ENCODE measurements at places on chromosomes 5 and 9. TPM values are rescaled to one million over a fixed set of nuclear protein-coding genes. Genes with fewer than 3 reads are reported as not detected.

Gene OGN
- total RNA-seq, result not detected

Gene TNIP1
- total RNA-seq, result 287 TPM

Gene SV2C
- total RNA-seq, result not detected

DNA sequence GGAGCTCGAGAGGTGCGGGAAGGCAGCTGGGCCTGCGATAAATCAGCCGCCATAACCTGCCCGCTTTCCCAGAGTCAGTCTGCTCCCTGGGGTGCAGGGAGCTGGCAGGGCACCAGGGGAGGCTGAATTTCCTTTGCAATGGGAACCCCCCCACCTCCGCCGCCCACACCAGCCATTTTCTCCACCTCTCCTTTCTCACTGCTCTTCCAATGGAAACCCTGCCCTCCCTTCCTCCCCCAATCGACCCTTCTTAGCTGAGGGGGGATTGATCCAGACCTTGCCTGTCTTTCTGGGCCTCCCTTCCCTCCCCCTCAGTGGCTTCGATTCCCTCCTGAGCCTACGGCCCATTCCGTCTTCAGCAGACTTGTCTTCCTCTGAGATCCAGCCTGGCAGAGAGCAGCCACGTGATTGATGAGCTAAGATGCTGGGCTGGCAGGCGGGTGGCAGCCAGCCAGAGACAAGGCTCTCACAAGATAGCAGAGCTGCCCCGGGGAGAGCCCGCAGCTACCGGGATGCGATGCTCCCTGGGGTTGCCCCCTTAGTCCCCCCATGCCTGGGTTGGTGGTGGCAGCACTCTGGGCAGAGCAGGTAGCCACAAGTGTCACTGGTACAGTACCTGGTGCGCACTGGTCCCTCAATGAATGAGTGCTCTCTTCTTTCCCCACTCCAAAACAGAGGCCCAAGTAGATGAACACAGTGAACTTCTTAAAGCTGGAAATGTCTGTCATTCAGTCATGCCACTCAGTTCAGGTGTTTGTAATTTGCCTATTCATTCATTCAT lies 53.7 kb upstream of the FABP6 start:
- no peak for DNase-seq

DNA sequence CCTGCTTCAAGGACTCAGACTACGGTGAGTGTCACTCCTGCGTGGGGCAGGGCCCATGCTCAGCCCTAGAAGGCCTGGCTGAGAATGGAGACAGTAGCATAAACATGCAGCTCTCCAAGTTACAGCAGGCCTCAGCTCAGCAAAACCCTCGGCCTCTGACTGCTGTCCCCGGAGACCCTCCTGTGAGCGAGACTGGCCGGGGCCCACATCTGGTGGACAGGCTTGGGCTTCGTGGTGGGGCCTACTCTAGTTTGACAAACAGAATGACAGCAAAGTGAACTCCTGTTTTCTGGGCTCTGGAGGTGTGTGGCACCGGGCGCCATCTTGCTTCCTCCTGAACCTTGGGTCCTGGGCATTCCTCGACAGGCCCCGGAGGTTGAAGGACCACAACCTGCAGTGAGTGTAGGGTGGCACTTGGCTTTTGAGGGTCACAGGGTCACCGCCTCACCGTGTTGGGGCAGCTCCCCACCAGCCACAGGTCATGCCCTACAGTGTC lies 97.5 kb downstream of the PHF2 start:
- no peak for DNase-seq

Gene RASGRF2
- 22.6 TPM for total RNA-seq

Gene CCDC183
- 0.52 TPM for total RNA-seq

GRCh38 chr9:2319421-2319820 lies 302.2 kb upstream of the VLDLR start:
- DNase-seq, result no peak

GRCh38 chr9:136686534-136686793 lies 793 bp downstream of the AGPAT2 start:
- DNase-seq, result no peak

GRCh38 chr9:8762479-8763085 lies 963.0 kb upstream of the DMAC1 start:
- no peak for DNase-seq

DNA sequence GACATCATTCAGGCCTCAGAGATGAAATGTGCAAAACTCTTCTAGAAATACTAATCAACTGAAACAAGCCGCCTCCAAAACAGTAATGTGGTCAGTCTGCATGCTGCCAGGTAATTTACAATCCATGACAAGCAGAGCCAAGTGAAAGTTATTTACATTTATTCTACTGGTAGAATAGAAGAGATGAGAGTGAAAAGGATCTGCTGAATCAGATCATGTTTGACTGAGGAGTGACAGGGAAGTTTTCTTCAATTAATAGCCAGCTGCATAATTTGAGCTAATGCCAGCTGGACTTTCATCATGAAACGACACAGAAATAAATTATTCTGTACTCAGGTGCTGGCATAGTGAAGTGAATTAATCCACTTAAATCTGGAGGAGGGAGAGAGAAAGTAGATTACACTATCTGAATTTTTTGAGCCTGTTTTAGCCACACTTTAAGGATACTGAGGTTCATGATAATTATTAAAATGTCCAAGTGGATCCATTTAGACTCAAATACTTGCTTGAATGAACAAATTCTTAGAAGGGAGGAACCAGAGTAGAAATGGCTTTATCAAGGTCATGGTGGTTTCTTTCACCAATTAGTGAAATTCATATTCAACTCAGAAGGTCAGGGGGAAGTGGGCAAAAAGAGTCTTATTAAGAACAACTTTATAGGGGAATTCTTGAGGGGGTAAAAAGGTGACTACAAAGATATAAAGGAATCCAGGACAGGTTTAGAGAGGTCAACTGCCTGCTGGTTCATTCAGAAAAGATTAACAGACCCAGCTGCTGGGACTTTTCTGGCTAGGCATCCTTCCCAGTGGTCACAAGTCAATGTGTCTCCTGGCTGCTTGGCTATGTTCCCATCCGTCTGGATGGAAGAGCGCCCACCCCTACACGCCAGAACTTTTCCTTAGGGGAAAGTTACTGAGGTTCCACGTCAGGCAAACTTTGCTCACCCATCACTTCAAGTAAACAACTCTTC lies 350.4 kb downstream of the PDE4D start:
- DNase-seq, result no peak

DNA sequence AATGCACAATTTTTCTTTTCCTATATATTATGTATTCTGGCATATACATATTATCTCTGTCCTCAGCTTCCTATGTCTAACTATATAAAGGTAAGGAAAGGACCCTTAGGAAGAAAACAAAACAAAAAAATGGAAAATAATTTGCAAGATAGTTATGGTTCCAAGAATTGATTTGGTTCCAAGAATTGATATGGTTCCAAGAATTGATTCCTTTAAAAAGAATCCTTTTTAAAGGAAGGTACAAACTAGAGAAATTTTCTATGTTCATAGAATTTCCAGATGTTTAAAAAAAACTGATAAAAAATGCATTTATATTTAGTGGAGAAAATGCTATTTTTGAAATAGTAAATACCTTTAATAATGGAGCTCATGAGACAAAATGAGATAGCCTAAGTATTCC lies 12.1 kb downstream of the LYRM7 start:
- no peak for DNase-seq

Measured in activated T-helper 1 cell treated with anti-CD3 and anti-CD28 coated beads, Interleukin-12 subunit alpha, Interleukin-12 subunit beta, Interleukin-2, Interleukin-4 antibody, amounts not matched to agents 30 ng/mL and 10 ng/mL and 1 ng/mL, durations not matched to agents 14 hours and 24 hours and 36 hours (primary cell).